Osteoblast (primary cell): ENCODE measurements at places on chromosomes 2 and 18.
A peak's percentile ranks its signal among the peaks of the same experiment; 100 is the strongest.

GRCh38 chr18:58653814-58654509 lies 17.3 kb upstream of the MALT1 start:
- no peak overlapping the region for H3K4me3 ChIP-seq
- H3K27me3 ChIP-seq = no peaks in the 10 kb centered on the region
- DNase-seq = no peak
- no peak overlapping the region for H3K27ac ChIP-seq

GRCh38 chr2:211132573-211132972 lies 576.2 kb downstream of the CPS1 start:
- H3K4me1 ChIP-seq = peaks cover 8% of the 10 kb centered on the region
- no peaks in the 10 kb centered on the region for H3K36me3 ChIP-seq

- peaks cover 29% of the 10 kb centered on the region for H3K4me1 ChIP-seq
- H3K27me3 ChIP-seq = no peaks in the 10 kb centered on the region
- peak overlapping the region; percentile 75 for H3K27ac ChIP-seq
- no peak for DNase-seq
These were observed 288 bp upstream of the RDH14 start for GRCh38 chr2:18560797-18561085.

- no peak overlapping the region for H3K4me3 ChIP-seq
- H3K4me1 ChIP-seq = peaks cover 25% of the 10 kb centered on the region
- no peaks in the 10 kb centered on the region for H3K27me3 ChIP-seq
- no peak for DNase-seq
These were observed 6.2 kb downstream of the STK39 start for GRCh38 chr2:168241208-168241607.

- no peak overlapping the region for H3K4me3 ChIP-seq
- H3K4me1 ChIP-seq = peaks cover 28% of the 10 kb centered on the region
- no peaks in the 10 kb centered on the region for H3K36me3 ChIP-seq
- H3K27me3 ChIP-seq = peaks cover 10% of the 10 kb centered on the region
- no peak overlapping the region for H3K27ac ChIP-seq
These were observed 88.2 kb downstream of the ACKR3 start for GRCh38 chr2:236657801-236658200.

DNA sequence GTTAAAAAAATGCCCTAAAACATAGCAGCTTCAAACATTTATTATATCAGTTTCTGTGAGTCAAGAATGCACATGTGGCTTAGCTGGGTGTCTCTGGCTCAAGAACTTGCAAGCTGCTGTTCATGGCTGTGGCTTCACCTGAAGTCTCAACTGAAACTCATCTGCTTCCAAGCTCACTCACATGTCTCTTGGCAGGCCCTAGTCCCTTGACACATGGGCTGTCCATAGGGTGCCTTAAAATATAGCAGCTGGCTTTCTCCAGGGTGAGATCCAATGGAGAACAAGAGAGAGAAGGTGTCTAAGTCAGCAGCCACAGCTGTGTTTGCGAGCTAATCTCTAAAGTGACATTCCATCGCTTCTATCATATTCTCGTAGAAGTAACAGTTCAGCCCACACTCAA lies 152.8 kb downstream of the DSEL start:
- no peak for DNase-seq
- no peak overlapping the region for H3K4me3 ChIP-seq
- no peaks in the 10 kb centered on the region for H3K36me3 ChIP-seq
- H3K4me1 ChIP-seq = peaks cover 13% of the 10 kb centered on the region

DNA sequence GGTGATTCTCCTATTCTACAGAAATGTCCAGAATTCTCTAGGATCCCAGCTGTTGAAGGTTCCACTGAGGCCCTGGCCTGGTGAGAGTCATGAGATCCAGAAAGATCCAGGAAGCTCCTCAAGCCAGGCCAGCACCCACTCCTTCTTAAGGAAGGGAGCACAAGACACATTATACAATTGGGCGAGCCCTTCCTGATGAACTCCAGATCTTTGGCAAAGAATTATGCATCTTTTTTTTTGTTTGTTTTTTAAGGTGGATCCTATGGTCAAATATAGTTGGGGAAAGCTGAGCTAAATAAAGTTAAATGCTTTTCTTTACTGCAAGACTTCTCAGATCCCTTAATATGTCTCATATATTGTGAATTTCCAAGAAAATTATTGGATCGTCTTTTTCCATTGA lies 37.0 kb upstream of the LOXHD1 start:
- H3K36me3 ChIP-seq = no peaks in the 10 kb centered on the region
- no peak overlapping the region for H3K4me3 ChIP-seq
- no peak overlapping the region for H3K27ac ChIP-seq
- no peaks in the 10 kb centered on the region for H3K27me3 ChIP-seq

GRCh38 chr2:136284226-136285119 lies 166.5 kb upstream of the CXCR4 start:
- no peak overlapping the region for H3K4me3 ChIP-seq
- no peaks in the 10 kb centered on the region for H3K4me1 ChIP-seq
- no peak overlapping the region for H3K27ac ChIP-seq
- H3K27me3 ChIP-seq = no peaks in the 10 kb centered on the region
- DNase-seq = no peak

DNA sequence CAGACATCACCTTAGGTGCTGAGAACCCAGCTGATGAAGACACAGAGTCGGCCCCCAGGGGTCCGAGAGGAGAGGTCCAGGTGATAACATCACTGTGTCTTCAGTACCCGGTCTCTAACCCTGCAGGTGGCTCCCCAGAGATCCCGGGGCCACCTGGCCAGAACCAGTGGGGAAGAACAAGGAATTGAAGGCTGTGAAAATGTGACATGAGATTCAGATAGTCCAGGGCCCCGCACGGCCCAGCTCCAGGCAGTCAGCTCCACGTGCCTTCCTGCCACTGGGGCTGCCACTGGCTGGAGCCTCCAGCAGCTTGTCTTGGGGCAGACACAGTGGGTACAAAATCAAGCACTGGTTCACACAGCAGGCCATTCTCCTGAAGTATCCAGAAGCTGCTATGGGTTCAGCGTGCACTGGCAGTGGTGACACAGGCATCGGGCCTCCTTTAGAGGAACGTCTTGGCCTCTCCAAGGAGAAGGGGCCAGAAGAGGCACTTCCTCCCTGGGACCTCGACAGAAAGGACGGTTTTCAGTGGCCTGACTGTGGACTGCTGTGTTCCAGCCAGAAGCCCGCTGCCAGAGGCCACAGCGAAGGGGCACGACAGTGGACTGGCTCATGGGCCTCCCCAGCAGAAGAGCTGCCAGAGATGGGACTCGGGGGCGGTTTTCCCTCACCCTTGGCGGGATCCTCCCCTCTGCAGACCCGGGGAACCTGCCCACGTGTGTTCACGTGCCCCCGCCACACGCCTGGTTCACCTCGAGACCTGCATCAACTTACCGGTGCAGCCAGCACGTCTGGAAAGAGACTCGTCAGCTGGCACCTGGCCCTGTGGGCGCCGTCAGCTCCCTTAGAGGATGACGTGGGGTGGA lies 150.4 kb downstream of the HDAC4 start:
- DNase-seq = peak; percentile 65
- H3K36me3 ChIP-seq = no peaks in the 10 kb centered on the region
- H3K27me3 ChIP-seq = no peaks in the 10 kb centered on the region
- H3K27ac ChIP-seq = no peak overlapping the region
- H3K4me1 ChIP-seq = no peaks in the 10 kb centered on the region

DNA sequence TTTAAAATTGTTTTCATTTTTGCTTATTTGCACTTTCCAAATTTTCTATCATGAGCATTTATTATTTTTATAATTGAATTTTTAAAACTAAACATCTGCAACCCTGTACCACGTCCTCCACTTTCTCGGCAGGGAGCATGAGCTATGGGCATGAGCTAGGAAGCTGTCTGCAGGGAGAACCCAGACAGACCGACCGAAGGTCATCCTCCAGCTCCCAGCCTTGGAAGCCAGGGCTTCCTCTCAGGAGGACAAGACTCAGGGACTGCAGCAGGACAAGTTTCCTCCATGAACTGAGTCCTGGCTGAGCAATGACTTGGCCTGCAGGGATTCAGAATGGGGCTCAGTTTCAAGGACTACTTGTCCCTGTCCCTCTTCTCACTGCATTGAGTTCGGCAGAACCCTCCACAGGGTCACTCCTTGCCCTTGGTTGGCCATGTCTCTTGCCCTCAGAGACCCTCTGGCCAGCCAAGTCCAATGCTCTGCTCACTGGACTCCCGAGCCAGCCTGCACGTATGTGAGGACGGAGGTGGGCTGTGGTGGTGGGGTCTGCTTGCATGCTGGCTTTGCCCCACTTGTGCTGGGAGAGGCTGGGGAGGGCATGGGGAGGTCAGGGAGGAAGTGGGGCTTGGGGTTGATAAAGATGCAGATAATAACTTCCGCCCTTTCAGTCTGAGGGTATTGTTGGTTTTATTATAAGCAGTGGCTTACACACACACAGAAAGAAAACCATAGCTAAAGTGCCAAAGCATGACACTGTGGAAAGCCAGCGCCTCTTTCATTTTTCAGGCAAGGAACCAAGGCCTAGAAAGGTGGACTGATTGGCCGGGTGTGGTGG lies 6.6 kb downstream of the NMUR1 start:
- no peaks in the 10 kb centered on the region for H3K36me3 ChIP-seq
- H3K4me1 ChIP-seq = peaks cover 6% of the 10 kb centered on the region
- H3K27ac ChIP-seq = no peak overlapping the region
- no peak overlapping the region for H3K4me3 ChIP-seq
- DNase-seq = peak; percentile 62
- H3K27me3 ChIP-seq = peaks cover 2% of the 10 kb centered on the region

DNA sequence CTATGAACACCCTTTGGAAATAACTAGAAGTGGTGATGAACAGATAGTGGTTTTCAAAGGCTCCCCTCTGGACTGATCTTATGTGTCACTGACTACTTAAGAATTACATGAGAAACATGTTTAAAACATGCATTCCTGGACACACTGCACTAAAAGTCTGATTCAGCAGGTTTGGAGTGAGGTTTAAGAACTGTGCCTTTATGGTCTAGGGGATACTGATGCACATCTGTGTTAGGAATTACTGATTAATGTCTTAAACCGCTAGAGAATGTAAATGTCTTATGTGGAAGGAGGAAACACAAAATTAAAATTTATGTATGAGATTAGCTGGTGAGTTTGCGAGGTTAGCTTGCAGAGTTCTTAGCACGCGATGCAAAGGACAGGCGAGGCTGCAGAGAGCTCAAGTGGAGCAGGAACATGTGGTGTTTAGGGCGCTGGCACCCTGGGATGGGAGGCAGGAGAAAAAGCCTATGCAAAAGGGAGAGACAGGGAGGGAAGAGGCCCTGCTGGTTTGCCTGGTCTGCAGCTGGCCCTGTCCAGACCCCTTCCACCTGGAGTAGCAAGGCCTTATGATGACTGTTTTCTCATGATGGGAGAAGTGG lies 11.7 kb downstream of the SH3YL1 start:
- no peak for DNase-seq
- H3K4me1 ChIP-seq = peaks cover under 1% of the 10 kb centered on the region
- H3K27me3 ChIP-seq = no peaks in the 10 kb centered on the region

GRCh38 chr18:48402953-48403352 lies 6.2 kb downstream of the ZBTB7C start:
- no peak overlapping the region for H3K4me3 ChIP-seq
- no peak overlapping the region for H3K27ac ChIP-seq
- no peak for DNase-seq
- peaks cover 5% of the 10 kb centered on the region for H3K4me1 ChIP-seq

GRCh38 chr2:64336171-64336570 lies 117.8 kb upstream of the LGALSL start:
- H3K27me3 ChIP-seq = peaks cover 17% of the 10 kb centered on the region
- H3K27ac ChIP-seq = no peak overlapping the region
- H3K36me3 ChIP-seq = no peaks in the 10 kb centered on the region
- DNase-seq = no peak
- H3K4me1 ChIP-seq = no peaks in the 10 kb centered on the region
- no peak overlapping the region for H3K4me3 ChIP-seq

- H3K27me3 ChIP-seq = no peaks in the 10 kb centered on the region
- H3K36me3 ChIP-seq = no peaks in the 10 kb centered on the region
- no peaks in the 10 kb centered on the region for H3K4me1 ChIP-seq
These were observed 88.7 kb upstream of the WDSUB1 start for GRCh38 chr2:159375241-159375640.

GRCh38 chr2:99348173-99348572 lies 11.0 kb downstream of the EIF5B start:
- H3K4me3 ChIP-seq = no peak overlapping the region
- H3K4me1 ChIP-seq = no peaks in the 10 kb centered on the region
- H3K27ac ChIP-seq = no peak overlapping the region
- no peaks in the 10 kb centered on the region for H3K36me3 ChIP-seq
- no peaks in the 10 kb centered on the region for H3K27me3 ChIP-seq
- DNase-seq = no peak

GRCh38 chr2:167492486-167492885 lies 604.2 kb downstream of the XIRP2 start:
- no peaks in the 10 kb centered on the region for H3K27me3 ChIP-seq
- no peak for DNase-seq

DNA sequence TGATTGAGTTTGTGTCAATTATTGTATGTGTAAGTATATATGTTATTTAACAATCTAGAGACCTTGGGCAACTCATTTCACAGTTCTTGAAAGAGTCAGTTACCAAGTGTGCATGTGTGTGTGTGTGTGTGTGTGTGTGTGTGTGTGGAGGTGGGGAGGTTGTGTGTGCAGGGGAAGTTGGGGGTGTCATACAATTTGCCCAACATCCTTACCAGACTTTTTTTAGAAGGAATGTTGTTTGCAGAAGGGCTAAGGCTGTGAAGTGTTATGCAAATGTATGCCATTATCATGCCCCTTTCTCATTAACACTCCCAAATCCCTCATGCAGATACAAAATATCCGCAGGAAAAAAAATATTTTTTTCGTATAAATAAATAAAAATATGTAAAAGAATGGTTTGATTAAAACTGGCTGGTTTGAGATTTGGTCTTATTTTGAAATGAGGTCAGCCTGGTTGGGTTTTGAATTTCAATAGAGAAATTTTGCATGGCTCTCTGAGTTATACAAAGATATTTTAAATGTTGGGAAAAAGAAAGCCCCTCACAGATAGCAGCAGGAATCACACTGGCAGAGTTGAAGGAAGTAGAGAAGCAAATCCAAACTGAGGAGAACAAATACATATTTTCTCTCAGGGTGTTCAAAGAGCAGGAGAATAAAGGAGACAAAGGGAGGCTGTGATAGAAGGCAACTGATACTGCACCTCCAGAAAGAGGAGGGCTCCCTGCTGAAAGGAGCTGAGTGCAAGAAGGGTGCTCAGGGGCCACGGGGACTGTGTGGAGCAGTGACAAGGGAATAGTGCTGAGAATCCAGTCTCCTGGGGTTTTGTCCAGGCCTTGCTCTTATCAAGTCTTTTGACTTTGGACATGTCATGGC lies 1365.5 kb upstream of the CELF4 start:
- no peaks in the 10 kb centered on the region for H3K27me3 ChIP-seq
- no peaks in the 10 kb centered on the region for H3K36me3 ChIP-seq
- H3K4me3 ChIP-seq = no peak overlapping the region

- H3K36me3 ChIP-seq = no peaks in the 10 kb centered on the region
- H3K27ac ChIP-seq = peak overlapping the region; percentile 94
- H3K27me3 ChIP-seq = no peaks in the 10 kb centered on the region
- no peak overlapping the region for H3K4me3 ChIP-seq
- DNase-seq = no peak
- H3K4me1 ChIP-seq = peaks cover 47% of the 10 kb centered on the region
These were observed 48.2 kb upstream of the BIN1 start for GRCh38 chr2:127155028-127155581.

- no peak overlapping the region for H3K27ac ChIP-seq
- no peaks in the 10 kb centered on the region for H3K27me3 ChIP-seq
- no peak for DNase-seq
- H3K4me1 ChIP-seq = no peaks in the 10 kb centered on the region
- no peak overlapping the region for H3K4me3 ChIP-seq
These were observed 166.3 kb downstream of the HDAC4 start for GRCh38 chr2:239234191-239235175.

- DNase-seq = no peak
- peaks cover 34% of the 10 kb centered on the region for H3K27me3 ChIP-seq
- H3K4me1 ChIP-seq = no peaks in the 10 kb centered on the region
- H3K36me3 ChIP-seq = no peaks in the 10 kb centered on the region
These were observed 3.7 kb downstream of the CLEC4F start for GRCh38 chr2:70816726-70817125.
